Activated naive CD8-positive, alpha-beta T cell treated with anti-CD3 and anti-CD28 coated beads for 36 hours (primary cell): ENCODE measurements at places on chromosomes 1 and 21.

DNA sequence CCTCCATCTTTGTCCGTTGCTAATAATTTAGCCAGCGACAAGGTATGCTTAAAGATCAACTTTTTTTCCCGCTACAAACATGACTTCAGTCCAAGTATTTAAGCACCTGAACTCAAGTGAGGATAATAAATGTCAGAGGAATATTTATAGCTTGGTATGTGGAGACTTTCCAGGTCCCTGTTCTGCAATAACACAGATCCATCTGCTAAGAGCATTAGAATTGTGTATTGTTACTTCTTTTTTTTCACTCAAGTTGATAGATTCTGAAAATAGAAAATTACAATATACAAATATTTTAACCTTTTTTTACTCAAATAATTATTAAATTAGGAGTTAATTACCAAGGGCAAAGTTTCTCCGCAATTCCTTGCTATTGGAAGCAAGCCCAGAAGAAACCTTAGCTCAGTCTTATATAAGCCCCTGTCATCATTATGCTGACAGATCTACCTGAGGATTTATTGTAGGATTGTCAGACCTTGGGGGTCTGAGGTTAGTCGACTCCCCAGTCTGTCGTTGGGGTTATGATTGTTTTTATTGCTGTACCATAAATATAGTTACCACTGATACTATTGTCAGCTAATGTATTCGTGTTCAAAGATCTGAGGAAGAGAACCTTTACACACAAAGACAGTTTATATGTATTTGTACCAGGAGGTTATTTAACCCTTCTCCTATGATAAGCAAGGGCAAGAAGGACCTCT, 337.9 kb downstream of the TBX15 start:
- DNase-seq: no peak

DNA sequence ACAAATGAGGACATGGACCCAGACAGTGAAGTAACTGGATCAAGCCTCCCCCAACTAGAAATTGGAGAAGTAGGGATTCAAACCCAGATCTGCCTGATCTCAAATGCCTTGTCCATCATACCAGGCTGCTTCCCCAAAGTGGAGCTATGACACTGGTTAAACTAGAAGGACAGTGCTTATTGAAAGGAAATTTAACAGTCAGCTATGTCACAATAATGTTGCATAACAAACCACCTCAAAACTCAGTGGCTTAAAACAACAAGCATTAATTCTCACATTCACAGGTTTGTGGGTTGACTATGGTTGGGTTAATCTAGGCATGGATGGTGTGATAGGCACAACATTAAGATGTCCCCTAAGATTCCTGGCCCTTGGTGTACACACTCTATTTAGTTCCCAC, 107.1 kb downstream of the TAS1R2 start:
- no peak for DNase-seq

- DNase-seq: no peak
Observed at GRCh38 chr1:237685551-237685950, 205.2 kb downstream of the ZP4 start.

DNA sequence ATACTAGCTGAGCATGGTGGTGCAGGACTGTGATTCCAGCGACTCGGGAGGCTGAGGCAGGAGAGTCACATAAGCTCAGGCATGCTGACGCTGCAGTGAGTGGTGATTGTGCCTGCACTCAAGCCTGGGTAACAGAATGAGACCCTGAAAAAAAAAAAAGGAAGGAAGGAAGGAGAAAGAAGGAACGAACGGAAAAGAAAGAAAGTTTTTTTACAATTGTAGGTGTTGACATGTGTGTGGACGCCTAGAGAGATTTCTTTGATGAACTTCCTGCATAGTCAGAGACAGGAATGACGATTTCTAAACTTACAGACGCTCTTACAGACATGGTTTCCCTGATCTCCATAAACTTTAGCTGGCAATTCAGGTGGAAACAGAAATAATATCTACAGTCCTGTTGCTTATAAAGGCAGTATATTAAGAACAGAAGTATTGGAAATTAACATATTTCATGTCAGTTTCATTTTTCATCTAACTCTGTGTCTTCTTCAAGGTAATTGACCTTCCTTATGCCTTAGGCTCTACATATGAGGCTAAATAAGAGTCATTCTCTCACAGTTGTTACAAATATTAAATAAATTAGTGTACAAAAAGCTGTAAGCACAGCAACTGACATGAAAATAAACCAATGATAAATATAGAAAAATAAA, 4.1 kb downstream of the SAMSN1 start:
- no peak for DNase-seq

DNA sequence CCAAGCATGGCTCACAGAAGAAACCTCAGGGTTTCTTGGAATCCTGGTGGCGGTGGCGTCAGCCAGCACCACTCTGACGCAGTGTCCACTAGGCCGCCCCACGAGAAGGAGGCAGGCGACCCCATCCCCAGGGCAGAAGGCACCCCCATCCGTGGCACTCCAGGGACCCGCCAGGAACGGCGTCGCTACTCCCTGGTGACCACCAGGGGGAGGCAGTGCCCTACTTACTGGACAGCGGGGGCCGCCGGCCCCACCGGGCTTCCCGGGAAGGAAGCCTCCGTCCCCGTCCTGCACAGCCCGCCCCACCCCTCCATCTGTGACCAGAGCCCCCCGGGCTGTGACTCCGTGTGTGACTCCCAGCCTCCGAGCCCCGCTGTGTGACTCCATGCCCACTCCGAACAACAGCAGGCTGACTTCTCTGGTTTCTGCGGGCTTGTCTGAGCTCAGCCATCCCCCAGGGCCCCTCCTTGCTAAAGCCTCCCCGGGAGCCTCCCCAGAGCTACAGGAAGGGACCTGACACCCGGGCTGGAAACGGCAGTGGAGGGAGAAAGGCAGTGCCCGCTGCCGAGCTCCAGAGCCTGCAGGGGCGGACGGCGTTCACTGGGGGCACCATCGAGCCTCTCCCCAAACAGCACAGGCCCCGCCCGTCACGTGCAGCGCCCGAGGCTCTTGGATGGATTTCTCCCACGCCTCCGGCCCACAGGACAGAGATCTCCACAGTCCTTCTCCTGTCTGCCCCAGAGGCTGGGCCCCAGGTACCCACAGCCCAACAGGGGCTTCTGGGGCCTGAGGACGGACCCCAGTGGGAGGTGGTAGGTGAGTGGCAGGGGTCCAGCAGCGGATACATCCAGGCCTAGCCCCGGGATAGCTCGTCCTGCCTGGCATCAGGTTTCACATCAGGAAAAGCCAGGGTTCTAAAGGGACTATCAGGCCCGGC, 21.1 kb downstream of the KIF17 start:
- DNase-seq: peak; percentile 78

GRCh38 chr1:54859700-54860391, 27.1 kb downstream of the DHCR24 start:
- no peak for DNase-seq

- no peak for DNase-seq
Observed at GRCh38 chr1:35899941-35900340, 16.9 kb downstream of the AGO1 start.

GRCh38 chr1:238779716-238780115, 606.7 kb upstream of the CHRM3 start:
- no peak for DNase-seq

GRCh38 chr1:226903819-226904716, 33.7 kb downstream of the PSEN2 start:
- no peak for DNase-seq

DNA sequence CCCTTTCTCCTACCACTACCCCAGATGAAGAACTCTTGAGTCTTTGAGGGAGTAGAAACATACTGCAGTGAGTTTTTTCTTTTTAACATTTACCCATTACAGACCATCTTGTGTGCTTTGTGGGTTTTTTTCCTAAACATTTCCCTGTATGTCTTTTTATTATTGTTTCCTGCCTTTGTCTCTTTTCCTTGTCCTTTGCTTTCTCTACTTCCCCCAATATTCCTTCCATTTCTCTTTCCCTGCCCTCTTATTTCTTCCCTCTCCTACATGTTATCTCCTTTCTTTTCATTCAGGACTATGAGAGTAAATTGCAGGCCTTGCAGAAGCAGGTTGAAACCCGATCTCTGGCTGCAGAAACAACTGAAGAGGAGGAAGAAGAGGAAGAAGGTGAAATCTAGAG, 79.1 kb upstream of the PGD start:
- DNase-seq: no peak
